Activated CD8-positive, alpha-beta memory T cell treated with anti-CD3 and anti-CD28 coated beads for 4 hours (primary cell): ENCODE measurements at places on chromosomes 1 and 21.

GRCh38 chr1:154809436-154810413 lies 60.4 kb downstream of the KCNN3 start:
- DNase-seq: no peak

- DNase-seq: no peak
Observed at GRCh38 chr1:116435806-116436610, 63.0 kb downstream of the ATP1A1 start.

- DNase-seq: peak; percentile 14
Observed at GRCh38 chr1:23980728-23981070, 572 bp upstream of the SRSF10 start.

DNA sequence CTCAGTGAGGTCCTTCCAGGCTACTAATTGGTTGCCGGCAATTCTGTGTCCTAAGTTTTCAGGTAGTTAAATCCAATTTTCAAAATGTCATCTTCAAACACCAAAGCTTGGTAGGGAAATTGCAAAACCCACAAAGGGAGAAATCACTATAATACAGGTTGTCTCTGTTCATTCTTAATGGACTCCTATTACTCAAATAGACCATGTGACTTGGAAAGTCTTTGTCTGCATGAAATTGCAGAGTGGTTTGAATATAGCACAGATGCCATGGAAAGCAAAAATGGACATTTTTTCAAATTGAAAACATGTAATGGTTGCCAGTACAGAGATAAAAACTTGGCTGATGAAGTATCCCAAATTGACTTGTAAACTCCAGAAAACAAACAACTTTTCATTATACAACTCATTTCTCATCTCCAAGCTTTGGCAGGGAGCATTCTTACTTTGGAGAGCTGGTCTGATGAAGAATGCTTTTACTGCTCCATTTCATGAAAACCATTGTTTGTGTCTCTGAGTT lies 169.5 kb upstream of the PKN2 start:
- DNase-seq: no peak

DNA sequence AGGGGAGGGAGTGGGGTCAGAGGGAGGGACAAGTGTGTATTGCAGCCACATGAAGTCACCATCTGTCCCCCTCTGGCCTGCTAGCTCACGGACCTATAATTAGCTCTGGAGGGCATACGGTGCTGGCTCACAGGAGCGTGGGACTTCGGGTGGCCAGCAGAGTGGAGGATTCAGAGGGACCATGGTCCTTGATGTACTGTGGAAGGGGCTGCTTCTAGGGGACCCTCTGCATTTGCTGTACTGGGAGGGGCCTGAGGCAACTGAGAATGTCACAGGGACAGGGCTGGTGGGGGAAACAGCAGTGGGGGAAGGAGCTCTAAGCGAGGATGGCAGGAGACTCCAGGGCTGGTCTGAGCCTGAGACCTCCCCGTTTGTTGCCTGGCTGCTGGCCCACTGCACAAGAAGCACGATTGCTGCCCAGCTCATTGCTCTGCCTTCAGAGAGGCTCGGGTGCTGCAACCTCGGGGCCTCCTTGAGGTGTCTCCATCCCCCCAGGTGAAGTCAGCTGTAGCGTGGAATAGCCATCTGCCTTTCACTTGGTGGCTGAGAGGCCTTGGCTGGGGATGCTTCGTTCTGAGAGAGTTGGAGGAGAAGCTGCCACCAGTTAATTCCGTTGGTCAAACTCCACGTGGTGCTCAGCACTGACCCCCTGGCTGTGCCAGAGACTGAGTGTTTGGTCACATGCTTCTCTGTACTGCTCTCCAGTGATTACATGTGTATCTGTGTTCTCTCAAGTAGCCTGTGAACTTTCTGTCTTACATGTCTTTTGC lies 2.7 kb downstream of the PPFIA4 start:
- no peak for DNase-seq

DNA sequence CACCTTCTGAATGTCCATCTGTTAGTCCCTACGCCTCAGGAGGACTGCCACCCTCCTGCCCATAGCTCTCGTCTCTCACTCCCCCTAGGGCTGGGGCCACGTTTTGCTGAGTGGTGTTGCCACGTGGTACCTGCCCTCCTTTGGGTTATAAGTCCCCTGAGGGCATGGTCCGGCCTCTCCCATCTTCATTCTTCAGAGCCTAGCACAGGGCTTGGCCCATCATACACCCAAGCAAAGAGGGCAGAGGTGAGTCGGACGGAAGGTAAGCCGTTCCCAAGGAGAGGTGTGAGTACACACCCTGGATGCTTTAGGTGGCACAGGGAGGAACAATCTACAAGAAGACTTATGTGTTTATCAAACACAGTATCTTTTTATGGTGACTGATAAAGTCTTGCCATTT lies 10.9 kb downstream of the PADI2 start:
- DNase-seq: no peak

- DNase-seq: no peak
Observed at GRCh38 chr1:223853275-223853674, 7.5 kb upstream of the TP53BP2 start.

DNA sequence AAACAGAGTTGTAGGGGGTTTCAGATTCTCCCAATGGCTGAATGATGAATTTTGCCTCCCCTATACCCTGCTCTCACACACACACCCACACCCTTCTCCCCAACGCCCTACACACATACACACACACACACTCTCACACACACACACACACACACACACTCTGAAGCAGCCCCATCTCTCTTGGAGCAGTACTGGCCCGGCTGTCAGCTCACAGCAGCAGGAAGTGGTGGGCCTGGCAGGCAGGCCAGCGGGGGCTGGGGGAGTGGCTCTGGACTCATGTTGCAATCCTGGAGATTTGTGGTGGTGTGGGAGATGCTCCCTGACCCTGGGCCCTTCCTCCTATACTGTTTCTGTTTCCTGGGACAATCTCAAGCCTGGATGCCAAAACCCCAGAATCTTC lies 2.2 kb downstream of the IKBKE start:
- DNase-seq: no peak

- no peak for DNase-seq
Observed at GRCh38 chr1:231919239-231919885, 292.8 kb downstream of the DISC1 start.

DNA sequence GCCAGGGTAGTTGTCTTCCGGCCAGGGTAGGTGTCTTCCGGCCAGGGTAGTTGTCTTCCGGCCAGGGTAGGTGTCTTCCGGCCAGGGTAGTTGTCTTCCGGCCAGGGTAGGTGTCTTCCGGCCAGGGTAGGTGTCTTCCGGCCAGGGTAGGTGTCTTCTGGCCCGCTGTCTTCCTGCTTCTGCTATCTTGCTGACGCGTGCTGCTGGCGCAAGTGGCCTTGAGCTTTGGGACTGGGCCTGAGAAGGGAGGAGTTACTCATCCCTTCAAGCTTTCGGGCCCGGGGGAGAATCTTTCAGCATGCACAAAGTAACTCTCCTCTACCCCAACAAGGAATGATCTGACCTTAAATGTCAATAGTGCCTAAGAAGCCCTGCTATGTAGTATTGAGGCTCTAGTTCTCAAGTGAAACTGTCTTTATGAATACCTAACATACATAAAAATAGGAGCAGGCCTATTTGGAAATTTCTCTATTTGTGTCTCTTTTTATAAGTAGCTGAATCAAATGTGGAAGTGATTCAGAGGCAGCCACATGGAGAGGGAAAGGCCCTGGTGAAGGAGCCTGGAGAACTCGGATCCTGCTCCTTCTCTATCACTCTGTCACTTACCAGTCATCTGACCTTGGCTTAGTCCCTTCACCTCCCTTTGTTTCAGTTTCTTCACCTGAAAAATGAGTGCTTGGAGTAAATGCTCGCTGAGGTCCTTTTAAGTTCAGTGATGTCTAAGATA lies 65.6 kb downstream of the RGL1 start:
- no peak for DNase-seq

- DNase-seq: no peak
Observed at GRCh38 chr1:107594536-107594935, 370.4 kb downstream of the VAV3 start.

GRCh38 chr21:17590430-17590829 lies 22.3 kb downstream of the BTG3 start:
- DNase-seq: no peak

DNA sequence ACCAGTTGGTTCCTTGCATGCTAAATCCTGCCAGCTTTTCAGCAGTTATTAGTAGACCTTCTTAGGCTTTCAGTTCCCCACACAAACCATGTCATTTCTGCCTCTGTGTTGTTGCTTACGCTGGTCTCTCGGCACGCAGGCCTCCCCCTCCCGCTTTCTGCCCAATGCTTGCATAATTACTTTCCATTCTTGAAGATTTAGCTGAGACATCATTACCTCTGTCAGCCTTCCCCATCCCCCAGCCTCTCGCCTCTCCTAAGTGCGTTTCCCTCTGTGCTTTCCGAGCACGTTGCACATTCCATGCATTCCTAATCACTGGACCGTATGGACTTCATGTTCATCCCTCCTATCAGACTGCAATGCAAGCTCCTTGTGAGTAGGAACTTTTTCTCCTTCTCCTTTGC lies 26.8 kb downstream of the TSHB start:
- no peak for DNase-seq

GRCh38 chr1:174157157-174157806 lies 2.0 kb upstream of the RABGAP1L start:
- DNase-seq: no peak

DNA sequence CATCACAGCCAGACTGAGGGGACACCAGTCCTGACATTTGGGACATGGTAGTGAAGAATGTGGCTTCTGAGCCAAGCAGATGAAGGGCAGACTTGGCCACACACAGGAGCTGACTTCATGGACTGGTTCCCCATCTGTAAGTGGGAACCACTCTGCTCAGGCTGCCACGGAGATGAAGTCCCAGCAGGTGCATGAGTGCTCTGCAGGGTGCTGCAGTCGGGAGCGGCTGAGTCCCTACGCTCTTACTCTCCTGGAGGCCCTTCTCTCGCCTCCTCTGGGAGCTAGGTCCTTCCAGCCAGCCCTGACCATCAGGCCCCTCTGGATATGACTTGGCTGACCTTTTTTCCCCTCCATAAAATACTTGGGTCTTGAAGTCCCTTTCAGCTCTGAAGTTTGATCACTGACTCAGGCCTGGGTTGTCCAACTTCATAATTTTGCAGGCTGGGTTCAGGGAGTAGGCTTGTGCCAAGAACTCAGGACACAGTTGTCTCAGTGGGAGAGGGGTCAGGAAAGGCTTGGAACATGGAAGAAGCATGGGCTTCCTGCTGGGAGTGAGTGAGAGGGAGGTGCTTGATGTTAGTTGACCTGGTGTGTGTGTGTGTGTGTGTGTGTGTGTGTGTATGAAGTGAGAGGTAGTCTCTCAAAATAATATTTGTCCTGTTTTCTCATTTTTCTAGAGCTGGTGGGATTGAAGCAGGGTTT lies 21.0 kb upstream of the EPS8L3 start:
- DNase-seq: no peak

DNA sequence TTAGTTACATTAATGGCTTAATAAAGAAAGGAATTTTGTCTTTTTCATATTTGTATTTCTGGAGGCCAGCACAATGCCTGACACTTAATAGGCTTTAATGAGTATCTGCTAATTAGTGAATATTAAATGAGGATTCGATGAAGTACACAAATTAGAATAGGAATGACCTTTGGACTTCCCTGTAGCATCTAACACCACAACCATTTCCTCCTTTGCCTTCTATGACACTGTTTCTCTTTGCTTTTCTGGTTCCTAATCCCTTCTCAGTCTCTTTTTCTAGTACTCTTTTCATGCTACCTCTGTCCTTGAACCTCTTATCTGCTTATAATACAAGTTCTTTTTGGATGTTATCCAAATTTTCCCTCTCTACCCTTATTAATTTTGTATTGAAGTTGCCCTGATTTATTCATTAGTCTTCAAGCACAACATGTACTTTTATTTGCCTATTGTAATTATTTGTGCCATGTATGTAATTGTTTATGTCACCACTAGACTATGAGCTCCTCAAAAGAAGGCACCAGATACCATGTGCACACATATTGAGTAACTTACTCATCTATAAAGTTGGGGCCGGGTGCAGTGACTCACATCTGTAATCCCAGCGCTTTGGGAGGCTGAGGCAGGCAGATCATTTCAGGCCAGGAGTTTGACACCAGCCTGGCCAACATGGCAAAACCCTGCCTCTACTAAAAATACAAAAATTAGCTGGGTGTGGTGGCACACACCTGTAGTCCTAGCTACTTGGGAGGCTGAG lies 23.8 kb downstream of the RPS27 start:
- no peak for DNase-seq

DNA sequence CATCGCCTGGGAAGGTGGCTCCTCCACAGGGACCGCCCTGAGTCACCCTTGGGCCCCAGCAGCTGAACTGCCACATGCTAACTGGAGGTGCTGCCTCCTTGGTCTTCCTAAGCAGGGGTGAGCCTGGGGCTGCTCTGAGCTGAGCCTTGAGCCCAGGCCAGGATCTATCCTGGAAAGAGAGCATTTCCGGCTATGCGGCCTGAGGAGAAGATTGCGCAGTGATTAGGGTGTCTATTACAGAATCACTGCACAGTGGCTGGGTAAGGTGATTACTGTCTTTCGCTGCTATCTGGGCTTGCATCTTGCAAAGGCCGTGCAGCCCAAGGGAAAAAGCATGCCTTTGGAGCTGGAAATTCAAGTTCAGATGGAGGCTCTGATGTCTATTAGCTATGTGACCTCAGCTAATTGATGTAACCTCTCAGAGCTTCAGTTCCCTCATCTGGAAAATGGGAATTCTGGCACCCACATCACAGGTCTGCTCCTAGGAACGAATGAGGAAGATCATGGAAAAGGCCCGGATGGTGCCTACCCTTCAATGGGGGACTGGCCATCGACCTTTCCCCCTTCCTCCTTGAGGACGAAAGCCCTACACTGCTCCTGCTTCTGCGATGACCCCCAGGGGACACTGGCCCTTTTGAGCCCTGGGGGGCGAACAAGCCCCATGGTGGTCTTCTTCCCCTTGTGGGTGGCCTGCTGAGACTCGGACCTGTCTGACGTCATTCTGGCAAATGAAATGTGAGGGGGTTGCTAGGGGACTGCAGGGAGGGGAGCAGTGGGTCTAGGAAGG lies 38.0 kb downstream of the GPR161 start:
- DNase-seq: no peak

DNA sequence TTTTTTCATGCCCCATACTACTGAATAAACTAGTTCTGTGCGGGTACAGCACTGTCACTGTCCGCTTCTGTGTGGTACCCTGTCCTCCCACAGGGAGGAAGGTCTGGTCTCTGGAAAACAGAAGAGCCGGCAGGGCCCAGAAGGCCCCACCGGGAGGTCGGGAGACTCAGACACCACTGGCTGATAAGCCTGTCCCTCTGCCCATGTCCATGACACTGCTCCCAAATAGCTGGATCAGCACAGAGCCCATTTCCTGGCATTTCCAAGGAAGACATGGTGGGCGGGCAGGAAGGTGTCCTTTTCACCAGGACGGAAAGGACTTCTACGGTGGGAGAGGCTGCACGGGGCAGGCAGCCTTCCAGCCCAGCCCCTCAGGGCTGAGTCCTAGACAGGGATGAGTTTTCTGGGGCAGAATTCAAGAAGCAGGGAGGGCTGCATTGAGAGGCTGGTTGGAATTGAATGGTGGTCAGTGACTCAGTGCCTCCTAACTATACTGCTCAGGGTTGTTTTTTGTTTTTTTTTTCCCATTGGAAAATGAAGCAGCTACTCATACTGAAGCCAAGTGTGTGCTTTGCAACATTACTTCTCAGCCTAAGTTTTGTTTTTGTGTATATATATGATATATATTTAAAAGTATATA lies 7.1 kb downstream of the PSRC1 start:
- DNase-seq: no peak
